ENCODE measurements at places on chromosomes 16 and 17.

GRCh38 chr16:49601576-49601975, 228.0 kb downstream of the C16orf78 start:
- no peak for DNase-seq

- DNase-seq: peak; percentile 19
Observed at GRCh38 chr16:2194166-2194834, 2.1 kb downstream of the CASKIN1 start.

- DNase-seq: no peak
Observed at GRCh38 chr16:69138608-69139007, 6.2 kb downstream of the UTP4 start.

GRCh38 chr17:34639706-34640425, 60.5 kb downstream of the TMEM132E start:
- no peak for DNase-seq

- DNase-seq: no peak
Observed at GRCh38 chr16:30605158-30605557, 5.0 kb downstream of the ZNF689 start.

- DNase-seq: no peak
Observed at GRCh38 chr17:62076864-62077788, 12.0 kb upstream of the MED13 start.

DNA sequence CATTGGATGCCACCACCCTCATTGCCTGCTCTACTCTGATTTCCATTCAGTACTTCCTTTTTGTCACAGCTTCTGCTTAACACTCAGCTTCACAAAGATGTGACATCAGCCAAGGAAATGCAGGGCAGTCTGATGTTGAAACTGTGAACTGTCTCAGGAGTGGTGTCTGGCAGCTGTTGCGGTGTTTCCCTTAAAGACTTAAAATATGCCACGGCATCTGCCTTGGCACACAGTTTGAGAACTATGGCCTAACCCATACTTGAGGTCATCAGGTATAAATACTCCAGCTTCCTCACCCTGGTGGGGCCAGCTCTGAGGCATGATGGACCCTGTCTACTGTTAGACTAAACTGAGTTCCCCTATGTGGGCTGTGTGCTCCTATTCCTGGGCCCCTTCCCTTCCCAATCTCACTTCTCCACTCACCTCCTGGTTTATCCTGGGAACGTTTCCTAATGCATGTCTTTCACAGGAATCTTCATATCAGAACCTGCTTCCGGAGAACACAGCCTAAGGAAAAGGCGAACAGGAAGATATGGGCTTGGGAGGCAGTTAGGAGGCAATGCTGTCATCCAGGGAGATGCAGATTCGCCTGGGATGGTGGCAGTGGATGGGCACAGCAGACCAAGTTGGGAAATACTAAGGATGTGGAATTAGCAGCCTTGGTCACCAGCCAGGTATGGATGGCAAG, 96.5 kb downstream of the WSCD1 start:
- DNase-seq: no peak

GRCh38 chr16:12235110-12235509, 258.6 kb downstream of the SNX29 start:
- DNase-seq: no peak

GRCh38 chr17:61065263-61065773, 334.3 kb upstream of the TBX2 start:
- no peak for DNase-seq

- DNase-seq: no peak
Observed at GRCh38 chr17:42685831-42686230, 3.5 kb downstream of the CNTNAP1 start.

- DNase-seq: no peak
Observed at GRCh38 chr16:76653390-76654026, 376.3 kb downstream of the CNTNAP4 start.

- no peak for DNase-seq
Observed at GRCh38 chr17:63714550-63715277, 14.8 kb upstream of the LIMD2 start.

DNA sequence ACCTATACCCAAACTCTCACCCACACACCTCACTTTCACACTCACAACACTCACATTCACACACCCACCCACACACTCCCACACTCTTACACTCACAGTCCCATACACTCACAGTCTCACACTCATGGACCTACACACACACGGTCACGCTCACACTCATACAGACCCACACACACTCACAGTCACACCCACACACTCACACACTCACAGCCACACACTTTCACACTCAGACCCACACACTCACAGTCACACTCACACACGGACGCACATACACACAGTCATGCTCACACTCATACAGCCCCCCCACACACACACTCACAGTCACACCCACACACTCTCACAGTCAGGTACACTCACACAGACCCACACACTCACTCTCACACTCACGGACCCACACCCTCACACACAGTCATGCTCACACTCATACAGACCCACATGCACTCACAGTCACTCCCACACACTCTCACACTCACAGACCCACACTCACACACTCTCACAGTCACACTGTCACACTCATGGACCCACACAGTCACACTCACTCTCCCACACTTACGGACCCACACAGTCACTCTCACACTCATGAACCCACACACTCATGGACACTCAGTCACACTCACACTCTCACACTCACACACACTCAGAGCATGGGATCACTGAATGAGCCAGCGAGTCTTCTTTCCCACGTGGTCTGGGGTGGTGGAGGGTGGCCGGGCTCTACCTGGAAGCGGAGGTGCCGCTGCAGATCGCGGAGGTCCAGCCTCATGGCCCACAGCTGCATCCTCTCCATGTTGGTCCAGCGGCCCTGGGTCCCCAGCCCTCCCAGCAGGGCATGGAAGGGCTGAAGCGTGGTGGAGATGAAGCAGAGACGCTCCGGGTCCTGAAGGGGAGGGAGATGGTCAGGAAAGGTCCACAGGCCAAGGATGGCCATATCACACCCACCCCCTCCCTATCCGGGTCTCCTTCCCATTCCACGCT, 5.1 kb downstream of the IL27 start:
- DNase-seq: no peak

DNA sequence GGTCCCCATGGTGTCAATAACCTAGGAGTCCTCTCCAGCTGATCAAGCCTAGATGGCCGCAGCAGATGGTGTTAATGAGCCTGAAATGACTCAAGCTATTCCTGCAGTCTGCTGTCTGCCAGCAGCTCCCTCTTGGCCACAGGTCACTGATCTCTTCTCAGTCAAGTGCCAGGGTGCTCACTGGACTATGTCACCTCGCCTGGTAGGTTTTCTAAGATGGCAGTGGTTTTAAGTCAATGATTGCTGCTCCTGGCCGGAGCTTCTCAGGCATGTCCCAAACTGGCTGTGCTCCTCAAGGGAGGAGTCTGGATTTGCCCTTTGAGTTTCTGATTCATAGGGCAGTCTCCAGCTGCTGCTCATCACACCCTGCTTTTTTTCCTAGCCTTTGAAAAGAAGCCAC, 58.6 kb upstream of the SHISA6 start:
- no peak for DNase-seq

GRCh38 chr16:13781575-13782338, 138.2 kb upstream of the ERCC4 start:
- no peak for DNase-seq

DNA sequence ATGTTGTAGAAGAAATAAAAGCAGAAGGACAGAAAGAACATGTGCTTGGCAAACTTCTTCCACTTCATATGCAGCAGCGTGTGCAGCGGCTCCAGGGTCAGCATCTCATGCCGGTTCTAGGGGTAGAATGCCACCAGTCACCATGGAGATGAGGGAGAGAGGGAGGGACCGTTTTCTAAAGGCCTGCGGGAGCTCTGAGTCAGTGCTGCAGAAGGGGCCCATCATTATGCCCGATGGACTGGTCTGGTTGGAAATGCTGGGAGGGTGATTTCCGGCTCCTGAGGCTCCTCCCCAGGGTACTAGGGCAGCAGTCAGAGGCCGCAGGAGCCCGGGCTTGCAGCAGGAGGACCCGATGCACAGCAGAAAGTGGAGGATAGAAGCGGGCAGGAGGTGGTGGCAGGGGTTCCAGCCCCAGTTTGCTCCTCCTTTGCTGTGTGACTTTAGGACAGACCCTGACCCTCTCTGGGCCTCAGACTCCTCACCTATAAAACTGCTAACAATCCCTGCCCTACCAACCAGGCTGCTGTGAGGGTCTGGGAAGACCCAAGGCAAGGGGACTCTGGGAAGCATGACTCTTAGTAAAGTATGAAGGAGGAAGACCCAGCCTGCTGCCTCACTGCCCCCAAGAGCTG, 28.6 kb downstream of the TRPV3 start:
- DNase-seq: no peak

- no peak for DNase-seq
Observed at GRCh38 chr17:48484256-48484655, 46.6 kb downstream of the HOXB1 start.

GRCh38 chr16:87076950-87077749, 240.0 kb downstream of the C16orf95 start:
- DNase-seq: no peak

All from NCI-H1436 (cell line).